ENCODE measurements at places on chromosomes 7 and 10.

DNA sequence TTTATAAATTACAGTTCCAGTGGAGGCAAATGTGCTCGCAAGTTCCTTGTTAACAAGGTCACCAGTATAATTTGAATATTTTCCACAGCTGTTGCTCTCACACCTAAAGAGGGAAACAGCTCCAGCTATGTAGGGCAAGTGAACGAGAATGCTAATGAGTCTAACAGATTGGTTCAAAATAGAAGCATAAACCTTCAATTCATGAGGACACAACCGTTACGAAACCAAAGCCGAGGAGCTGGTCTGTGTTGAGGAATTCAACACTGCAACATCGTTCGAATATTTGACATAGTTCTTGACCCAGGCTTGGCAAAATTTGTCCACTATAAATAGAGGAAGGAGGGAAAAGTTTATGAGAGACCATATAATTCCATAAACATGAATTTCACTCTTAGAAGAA is 161.3 kb downstream of the KLF6 start:
- no peak for DNase-seq

- no peak for DNase-seq
Measured at GRCh38 chr10:1736144-1736971, 967 bp downstream of the ADARB2 start.

- DNase-seq: no peak
Measured at GRCh38 chr10:75461672-75462649, 30.5 kb downstream of the LRMDA start.

DNA sequence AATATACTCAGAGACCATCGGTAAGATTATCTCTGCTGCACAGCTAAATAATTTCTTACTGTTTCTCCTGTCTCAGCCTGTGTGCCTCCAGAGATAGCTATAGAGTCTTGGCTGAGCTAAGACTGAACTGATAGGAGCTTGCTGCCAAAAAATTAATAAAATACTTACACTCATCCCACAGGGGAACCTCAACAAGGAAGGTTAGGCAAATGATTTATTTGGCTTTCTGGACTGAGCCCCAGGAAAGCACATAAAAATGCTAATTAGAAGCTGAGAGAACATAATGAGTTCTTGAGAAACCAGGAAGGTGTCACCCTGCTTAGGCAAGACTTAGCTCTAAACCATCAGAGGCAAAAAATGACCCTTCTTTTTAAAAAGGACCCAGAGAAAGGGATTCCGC is 534.5 kb downstream of the TNS3 start:
- no peak for DNase-seq

- no peak for DNase-seq
Measured at GRCh38 chr7:24477398-24478136, 95.7 kb upstream of the PALS2 start.

- DNase-seq: no peak
Measured at GRCh38 chr7:107122486-107122911, 46.3 kb upstream of the HBP1 start.

GRCh38 chr10:1741450-1741849 is 4.1 kb upstream of the ADARB2 start:
- no peak for DNase-seq

GRCh38 chr7:100720671-100721504 is 620 bp downstream of the EPO start:
- DNase-seq: no peak

DNA sequence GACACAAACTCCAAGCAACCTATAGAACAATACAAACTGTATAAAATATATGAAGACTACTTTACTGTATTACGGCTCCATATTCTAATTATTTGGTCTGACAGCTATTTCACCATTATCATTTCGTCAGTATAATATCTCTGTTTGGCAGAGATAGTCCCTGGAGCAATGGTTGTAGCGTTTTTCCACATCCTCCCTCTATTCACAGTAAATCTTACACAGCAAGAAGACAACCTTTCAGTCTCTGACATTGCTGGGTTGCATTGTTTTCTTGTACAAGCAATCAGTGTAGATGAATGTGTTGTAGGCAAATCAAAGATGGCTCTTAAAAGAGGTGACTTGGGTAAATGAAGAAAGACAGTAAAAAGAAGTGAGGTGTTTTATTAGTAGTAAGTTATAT is 105.6 kb upstream of the PLXDC2 start:
- DNase-seq: no peak

DNA sequence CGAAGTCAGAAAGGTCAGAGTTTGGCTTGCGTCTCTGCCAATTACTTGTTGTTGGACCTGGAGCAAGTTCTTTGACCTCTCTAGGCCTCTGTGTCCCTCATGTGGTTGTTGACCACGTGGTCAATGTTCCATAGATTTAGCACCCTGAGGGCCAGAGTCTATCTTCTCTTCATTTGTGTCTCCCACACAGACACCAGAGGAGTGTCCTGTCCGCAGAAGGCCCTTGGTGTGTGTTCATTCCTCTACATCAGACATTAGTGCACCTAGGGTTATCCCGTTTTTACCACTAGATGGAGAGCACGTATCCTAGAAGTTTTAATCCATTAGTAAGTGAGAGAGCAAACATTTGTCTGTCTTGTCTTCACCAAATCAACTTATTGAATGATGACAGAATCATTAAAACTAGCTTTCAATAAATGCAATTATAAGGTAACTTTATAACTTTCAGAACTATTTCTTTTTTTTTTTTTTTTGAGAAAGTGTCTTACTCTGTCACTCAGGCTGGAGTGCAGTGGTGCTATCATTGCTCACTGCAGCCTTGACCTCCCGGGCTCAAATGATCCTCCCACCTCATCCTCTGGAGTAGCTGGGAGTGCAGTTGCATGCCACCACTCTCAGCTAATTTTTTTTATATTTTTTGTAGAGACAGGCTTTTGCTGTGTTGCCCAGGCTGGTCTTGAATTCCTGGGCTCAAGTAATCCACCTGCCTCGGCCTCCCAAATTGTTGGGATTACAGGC is 122.5 kb upstream of the ANKRD1 start:
- DNase-seq: no peak

- no peak for DNase-seq
Measured at GRCh38 chr10:3931224-3931623, 146.2 kb upstream of the KLF6 start.

GRCh38 chr7:106901828-106902441 is 36.9 kb downstream of the PIK3CG start:
- no peak for DNase-seq

DNA sequence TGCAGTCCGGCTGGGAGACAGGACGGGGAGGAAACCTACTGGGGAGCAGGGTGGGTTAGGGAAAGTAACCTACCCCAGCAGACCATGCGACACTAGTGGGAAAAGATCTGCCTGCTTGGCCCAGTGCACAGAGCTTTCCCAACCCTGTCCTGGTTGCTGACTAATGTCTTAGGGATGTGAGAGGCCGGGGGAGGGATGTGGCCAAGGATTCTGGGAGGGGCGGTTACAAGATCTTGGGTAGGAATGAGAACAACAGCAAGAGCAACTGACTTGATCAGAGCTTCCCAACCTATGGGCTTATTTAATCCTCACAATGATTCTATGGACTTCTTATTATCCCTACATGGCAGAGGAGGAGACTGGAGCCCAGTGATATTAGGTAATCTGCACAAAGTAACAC is 24.0 kb upstream of the EIF5AL1 start:
- DNase-seq: no peak

DNA sequence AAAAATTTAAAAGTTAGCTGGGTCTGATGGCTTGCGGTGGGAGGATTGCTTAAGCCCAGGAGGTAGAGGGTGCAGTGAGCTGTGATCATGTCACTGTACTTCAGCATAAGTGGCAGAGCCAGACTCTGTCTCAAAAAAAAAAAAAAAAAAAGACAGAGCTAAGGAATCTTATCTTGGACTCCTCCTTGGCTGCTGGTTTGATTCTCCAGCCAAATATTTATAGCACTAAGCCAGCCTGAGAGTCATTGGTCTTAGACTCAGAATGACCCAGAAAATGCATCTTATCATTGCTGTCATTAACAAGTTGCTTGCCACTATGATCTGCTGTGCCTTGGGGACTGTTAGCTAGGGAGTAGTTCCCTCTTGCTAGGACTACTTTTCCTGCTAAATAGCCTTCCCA is 164.7 kb downstream of the GNAT3 start:
- no peak for DNase-seq

GRCh38 chr7:45592230-45592991 is 18.2 kb downstream of the ADCY1 start:
- DNase-seq: no peak

DNA sequence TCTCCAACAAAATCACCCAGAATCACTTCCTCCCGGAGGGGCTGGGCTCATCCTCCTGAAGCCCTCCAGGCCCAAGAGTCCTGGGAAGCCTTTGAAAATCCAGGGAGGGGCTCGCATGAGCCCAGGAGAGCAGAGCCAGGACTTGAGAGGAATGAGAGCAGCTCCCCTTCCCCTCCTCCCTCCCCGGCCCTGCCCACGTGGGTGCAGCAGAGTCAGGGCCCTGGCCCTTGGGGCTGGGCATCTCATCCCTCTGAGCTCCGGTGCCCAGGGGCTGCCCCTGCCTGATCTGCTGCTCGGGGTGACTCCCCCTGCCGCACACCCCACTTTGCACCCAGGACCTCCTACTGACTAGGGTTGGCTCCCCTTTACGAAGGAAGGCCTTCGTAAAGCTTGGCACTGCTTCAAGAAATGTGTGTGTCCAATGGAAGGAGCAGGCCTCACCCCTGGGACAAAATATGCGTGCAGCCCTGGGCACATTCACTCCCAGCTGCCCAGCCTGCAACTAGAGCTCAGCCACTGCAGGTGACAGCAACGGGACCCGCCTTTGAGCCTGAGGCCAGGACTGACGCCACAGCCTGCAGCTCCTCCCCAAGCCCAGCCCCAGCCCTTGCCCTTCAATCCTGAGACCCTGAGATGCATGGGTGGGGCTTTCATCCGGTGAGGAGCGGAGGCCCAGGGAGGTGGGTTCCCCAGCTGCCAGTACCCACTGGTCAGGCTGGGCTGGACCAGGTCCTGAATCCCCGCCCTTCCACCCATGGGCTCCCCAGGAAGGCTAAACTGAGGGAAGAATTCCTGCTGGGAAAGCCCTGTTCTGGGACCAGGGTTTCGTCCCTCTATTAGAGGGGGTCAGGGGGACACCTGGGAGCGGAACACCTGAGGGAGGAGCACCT is 21.8 kb downstream of the PWWP2B start:
- no peak for DNase-seq

DNA sequence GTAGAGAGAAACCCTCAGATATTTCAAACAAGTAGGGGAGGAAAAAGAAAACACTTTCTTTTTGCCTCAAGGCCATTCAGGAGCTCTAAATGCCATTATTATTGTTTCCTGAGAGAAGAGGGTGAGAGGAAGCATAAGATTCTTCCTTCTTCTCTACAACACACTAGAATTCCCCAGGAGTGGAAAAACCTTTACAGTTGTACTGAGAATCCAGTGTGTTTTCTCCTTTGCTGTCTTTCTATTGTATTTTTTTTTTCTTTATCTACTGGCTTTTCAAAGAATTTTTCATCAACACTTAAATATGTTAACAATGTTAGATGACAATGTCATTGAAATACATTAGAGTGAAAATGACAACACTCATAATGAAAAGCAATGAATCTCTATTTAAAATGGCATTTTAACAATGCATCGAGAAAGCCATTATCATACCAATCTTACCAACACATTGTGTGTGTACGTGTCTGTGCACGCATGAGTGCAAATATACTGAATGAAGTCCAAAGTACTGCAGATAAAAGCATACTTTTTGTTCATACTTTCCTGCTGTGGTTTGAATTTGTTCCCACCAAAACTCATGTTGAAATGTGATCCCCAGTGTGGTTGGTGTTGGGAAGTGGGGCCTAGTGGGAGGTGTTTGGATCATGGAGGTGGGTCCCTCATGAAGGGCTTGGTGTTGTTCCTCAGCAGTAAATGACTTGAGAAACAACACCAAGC is 24.2 kb upstream of the MACC1 start:
- no peak for DNase-seq

- DNase-seq: no peak
Measured at GRCh38 chr7:42611961-42612360, 299.9 kb downstream of the C7orf25 start.

DNA sequence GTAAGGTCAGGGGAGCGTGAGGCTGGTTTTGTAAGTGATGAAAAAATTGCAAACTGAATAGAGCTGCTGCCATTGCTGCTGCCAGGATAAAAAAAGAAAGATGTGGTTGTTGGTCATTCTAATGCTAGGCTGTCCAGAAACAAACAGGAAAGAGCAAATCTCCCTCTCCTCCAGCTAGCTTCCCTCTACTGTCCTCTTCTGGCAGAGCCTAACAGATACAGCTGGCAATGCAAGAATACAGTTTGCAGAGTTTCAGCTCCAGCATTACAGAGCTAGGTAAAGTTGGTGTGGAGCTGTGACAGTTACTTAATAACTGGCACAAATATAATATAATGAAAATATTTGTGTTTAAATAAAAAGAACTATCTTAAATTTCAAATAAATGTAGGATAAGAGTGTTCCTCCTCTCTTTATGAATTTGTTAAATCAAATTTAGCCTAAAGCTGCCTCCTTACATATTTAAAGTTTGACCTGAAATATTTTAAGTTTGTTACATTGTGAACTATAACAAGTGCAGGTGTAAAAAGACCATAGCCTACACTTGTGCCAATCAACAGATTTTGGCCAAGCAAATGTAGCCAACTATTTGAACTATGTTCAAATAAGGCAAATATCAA is 407.7 kb downstream of the SH2D4B start:
- no peak for DNase-seq

DNA sequence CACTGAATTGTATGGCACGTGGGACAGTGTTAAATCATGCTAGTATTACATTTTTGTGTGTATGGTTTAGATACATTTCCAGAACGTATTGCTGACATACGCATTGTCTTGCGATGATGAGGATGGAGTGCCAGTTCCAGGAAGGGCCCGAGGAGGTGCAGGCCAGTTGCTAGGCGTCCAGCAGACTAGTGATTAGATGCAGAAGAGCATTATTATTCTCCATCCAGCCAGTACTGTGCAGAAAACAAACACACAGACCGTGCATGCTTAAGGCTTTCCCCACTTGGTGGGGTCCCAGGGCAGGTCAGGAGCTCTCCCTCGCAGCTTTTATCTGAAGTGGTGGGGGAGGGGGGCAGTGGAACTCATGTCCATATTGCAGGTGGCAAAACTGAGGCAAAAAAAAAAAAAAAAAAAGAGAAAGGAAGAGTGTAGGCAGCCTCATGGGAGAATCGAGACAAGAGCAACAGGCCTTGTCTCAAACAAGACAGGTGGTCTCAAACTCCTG is 189.2 kb downstream of the CAMK1D start:
- no peak for DNase-seq

DNA sequence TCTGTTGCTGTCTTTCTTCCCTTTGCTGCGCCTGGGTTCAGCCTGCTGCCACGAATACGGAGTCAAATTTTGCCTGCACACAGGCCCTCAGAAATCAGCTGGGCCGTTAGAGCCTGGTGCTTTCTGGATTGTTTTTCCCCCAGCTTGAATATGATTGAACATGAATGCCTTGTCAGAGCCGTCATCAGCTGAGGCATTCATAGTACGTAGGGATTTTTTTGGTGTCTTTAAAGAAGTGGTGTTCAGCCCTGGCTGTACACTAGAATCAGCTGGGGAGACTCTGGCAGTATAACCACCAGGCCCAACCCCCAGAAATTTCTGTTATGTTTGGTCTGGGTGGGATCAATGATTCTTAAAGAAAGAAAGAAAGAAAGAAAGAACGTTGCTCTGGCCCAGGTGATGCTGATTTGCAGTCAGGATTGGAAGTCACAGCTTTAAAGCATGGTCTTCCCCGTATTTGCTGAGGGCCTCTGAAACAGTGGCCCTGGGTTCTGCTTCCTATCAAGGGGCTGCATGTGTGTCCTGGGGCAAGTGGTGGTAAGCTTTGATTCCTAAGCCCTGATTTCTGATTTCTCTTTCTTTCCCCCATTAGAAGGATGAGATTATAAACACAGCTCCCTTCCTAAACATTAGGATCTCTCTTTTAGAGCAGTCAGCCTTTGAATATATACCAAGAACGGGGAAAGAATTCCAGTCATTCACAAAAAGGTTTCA is 24.7 kb downstream of the NUB1 start:
- DNase-seq: no peak

All from stimulated activated CD8-positive, alpha-beta memory T cell treated with anti-CD3 and anti-CD28 coated beads, Interleukin-4, amount 100 ng/mL, for 1 hour (primary cell).